Activated naive CD4-positive, alpha-beta T cell treated with Interleukin-2 at 50 U/mL for 16 hours (primary cell): ENCODE measurements at places on chromosomes 5 and 9.

GRCh38 chr9:108724122-108724521 lies 131.7 kb downstream of the ACTL7B start:
- DNase-seq = no peak

GRCh38 chr5:33270671-33271070 lies 170.1 kb upstream of the TARS1 start:
- DNase-seq = no peak

- DNase-seq = no peak
Observed at GRCh38 chr9:98707166-98708102, 1.3 kb downstream of the GABBR2 start.

DNA sequence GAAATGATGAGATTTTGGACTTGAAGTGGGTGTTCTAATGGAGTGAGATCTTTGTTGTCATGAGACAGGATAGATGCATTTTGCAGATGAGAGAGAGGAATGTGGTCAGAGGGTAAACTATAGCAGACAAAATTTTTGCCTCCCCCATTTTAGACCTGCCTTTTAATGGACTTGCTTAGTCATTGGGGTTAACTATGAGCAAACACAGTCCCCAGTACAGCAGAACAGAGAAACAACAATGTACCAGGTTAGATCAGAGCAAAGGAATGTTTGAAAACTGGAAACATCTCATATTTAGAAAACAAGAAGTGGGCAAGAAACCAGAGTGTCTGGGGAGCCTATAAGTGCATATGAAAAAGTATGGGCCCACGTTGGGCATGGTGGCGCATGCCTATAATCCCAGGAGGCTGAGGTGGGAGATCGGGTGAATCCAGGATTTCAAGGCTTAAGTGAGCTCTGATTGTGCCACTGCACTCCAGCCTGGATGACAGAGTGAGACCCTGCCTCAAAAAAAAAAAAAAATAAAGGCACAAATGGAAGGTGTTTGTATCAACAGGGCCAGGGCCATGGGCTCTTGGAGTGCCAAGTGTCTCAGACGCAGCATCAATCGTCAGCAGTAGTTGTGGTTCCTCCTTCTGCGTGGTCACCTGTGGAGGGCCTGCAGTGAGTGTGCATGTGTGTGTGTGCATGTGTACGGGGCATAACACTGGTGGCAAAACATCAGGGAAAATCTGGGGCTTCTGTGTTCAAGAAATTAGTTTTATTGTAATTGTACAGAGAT lies 214.4 kb upstream of the S1PR3 start:
- no peak for DNase-seq

- DNase-seq = no peak
Observed at GRCh38 chr5:181130832-181131496, at the start of gene OR2V1. TSS of gene OR2V1 (minus strand) at chr5:181131169. CDS start at chr5:181125304, 5,865 bp downstream.

- no peak for DNase-seq
Observed at GRCh38 chr5:135705141-135705631, 126.4 kb upstream of the CXCL14 start.

DNA sequence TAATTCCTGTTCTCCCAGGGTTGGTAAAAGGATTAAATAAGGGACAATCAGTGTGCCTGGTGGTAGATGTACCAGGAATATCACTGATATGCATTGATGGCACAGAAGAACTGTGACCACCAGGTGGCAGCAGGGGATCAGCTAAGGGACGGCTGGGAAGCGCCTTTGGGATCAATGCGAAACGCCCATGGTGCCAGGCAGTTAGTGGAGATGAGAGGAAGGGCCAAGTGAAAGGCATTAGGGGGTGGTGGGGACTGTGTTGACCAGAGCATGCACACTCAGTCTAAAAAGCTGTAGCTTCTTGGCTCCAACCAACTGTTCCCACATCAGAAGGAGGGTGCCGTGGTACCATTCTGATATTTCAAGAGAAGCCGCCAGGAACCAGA lies 55.6 kb downstream of the ARHGEF37 start:
- no peak for DNase-seq

DNA sequence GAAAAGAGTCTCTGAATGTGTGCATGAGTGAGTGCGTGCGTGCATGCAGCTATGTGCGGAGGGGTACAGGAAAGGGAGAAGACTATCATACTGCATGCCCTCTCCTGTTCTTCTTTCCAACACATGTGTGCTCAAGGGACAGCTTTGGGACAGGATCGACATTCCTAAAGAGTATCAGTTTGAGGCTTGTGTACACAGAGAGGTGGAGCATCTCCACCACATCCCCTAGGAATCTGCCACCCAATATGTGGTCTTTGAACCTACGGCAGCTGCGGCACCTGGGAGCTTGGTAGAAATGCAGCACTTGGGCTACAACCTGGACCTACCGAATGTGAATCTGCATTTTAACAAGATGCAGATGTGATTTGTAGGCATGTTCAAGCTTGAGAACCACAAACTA lies 132.3 kb upstream of the GLRA1 start:
- no peak for DNase-seq

GRCh38 chr5:36367524-36367923 lies 65.8 kb upstream of the RANBP3L start:
- DNase-seq = no peak

DNA sequence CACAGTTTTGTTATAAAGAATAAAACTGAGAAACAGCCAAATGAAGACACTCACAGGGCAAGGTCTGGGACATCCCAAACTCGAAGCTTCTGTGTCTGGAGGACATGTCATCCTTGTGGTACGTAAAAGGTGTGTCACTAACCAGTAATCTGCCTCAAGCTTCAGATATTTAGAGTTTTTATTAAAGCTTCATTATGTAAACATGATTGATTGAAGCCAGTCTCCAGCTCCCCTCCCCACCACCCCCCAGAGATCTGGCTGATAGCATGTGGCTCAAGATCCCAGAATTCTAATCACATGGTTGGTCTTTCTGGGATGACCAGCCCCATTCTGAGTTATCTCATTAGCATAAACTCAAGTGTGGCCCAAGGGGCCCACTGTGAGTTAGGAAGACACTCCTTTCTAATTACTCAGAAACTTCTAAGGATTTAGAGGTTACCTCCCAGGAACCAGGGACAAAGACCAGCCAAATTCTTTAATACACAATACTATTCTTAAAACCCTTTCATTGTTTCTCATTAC lies 31.4 kb upstream of the ERAP1 start:
- no peak for DNase-seq

GRCh38 chr5:132421462-132421861 lies 52.0 kb downstream of the SLC22A5 start:
- DNase-seq = no peak

DNA sequence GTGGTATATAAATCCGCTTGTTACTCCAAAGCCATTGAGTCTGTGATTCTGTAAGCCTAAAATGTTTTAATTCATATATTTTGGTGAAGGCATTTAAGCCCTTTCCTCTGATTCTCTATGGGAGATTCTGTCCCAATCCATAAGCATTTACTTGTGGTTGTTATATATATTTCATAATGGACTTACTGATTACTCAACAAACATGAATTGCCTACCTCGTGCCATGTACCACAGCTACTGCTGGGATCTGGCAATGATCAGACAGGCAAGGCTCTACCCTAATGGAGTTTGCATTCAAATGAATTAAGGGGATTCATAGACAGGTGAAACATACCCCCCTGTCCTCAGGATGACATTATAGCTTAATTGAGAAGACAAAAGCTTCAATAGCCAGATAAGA lies 54.5 kb downstream of the C9orf152 start:
- no peak for DNase-seq

GRCh38 chr9:137809040-137809576 lies 68.5 kb upstream of the CACNA1B start:
- no peak for DNase-seq

DNA sequence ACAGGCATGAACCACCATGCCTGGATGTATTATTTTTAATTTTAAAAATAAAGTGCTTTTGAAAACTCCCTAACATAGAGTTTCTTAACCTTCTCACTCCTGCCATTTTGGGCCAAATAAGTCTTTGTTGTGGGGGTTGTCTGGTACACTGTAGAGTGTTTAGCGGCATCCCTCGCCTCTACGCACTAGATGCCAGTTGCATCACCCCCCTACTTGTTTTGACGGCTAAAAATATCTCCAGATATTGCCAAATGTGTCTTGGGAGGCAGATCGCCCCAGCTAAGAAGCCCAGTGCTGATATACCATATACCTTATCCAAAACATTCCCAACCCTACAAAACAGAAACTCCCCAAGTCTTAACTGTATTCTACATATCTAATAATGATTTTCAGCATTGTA lies 54.6 kb downstream of the SCAI start:
- DNase-seq = no peak

- DNase-seq = no peak
Observed at GRCh38 chr5:58804291-58804690, 221.4 kb downstream of the RAB3C start.

GRCh38 chr9:3989915-3990314 lies 310.0 kb downstream of the GLIS3 start:
- DNase-seq = no peak

- peak; percentile 78 for DNase-seq
Observed at GRCh38 chr9:92133949-92134604, 18.9 kb upstream of the SPTLC1 start.

DNA sequence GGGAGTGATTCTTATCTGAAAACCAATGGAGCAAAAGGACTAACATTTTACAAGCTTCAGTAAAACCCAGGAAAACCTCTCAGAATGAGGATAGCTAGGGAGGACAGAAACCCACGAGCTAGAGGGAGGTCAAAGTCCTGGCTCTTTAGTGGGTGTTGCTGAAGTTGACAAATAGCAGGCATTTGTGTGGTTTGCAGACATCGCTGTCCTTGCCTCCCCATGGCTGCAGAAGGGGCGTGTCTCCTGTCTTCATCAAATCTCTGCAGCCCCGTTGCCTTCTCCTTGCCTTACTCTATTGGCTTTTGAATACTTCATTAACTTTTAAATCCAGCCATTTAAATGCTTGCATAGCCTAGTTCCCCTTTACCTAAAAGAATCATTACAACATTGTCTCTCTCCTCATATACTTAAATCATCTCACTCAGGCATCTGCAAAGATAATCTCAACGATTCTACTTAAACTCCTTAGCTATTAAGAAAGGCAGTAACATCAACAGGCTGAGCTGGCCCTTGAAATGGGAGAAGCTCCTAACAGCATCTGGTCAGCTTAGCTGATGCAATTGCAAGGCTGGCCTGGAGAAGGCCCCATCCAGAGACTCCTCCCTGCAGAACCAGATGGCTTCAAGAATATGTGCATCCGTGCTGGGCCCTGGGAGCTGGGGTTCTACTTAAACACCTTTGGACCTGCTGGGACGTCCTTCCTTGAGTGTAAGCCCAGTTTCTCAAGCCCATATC lies 152.8 kb upstream of the TAS2R1 start:
- no peak for DNase-seq

- DNase-seq = no peak
Observed at GRCh38 chr5:84057211-84057610, 327.5 kb downstream of the EDIL3 start.

DNA sequence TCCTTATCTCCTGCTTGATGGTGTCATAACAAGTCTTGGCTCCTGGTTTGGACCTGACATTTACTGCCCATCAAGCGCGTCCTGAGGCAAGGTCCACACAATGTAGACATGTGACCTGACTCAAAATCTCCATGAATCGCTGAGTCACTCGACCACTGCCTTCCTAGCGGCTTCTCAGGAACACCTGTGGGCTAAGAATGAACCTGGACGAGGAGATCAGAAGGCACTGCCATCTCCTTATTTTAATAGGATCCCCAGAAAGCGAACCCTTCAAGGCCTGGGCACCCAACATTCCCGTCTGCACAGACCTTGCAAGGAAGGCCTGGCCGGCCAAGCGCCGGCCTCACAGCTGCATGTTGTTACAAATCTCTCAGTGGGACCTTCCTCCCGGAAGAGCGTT lies 60.6 kb upstream of the IRX1 start:
- no peak for DNase-seq

GRCh38 chr9:71001780-71002386 lies 119.5 kb downstream of the TRPM3 start:
- DNase-seq = no peak

- DNase-seq = no peak
Observed at GRCh38 chr9:111516061-111516465, 8.9 kb upstream of the ZNF483 start.

DNA sequence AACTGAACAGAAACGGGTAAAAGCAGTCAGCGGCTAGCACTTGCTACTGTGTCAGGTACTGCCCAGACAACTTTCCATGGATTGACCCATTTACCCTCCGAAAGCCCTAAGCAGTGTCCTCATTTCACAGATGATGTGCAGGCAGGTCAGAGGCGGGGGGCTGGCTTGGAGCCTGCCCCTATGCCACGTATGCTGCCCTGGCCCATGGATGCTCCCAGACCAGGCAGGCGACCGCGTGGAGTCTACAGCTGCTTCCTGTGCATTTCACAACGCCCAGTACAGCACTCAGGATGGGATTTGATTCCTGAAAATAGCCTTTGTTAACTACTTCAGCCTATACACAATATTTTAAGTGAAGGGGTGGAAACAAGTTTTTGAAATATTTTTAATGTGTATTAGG lies 202.9 kb downstream of the NXNL2 start:
- DNase-seq = no peak

- DNase-seq = no peak
Observed at GRCh38 chr9:21744841-21745240, 57.6 kb upstream of the MTAP start.

DNA sequence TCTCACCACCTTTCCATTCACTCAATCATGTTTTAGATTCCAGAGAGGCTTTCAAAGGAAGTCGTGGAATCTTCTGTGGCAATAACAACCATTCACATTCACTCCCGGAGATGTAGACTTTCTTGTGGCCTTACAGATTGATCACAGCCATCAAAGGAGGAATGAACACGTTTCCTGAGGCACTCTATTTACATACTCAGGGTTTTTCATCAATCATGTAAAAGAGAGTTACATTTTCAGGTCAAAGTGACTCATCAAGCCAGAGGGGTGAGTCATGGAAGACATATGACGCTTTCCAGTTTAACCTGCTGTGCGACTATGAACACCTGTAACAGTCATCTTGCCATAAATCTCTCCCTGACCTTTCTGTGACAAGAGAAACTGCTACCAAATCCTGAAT lies 39.3 kb upstream of the RAD23B start:
- DNase-seq = peak; percentile 38

GRCh38 chr9:4622016-4622415 lies 40.1 kb upstream of the PLPP6 start:
- no peak for DNase-seq

GRCh38 chr5:130496215-130496614 lies 592.0 kb downstream of the CHSY3 start:
- no peak for DNase-seq

- peak; percentile 60 for DNase-seq
Observed at GRCh38 chr5:67215519-67216471, 19.2 kb upstream of the CD180 start.

- DNase-seq = no peak
Observed at GRCh38 chr5:92916036-92916435, 665.0 kb downstream of the NR2F1-AS1 start.
